ENCODE measurements at places on chromosomes 4 and X.

DNA sequence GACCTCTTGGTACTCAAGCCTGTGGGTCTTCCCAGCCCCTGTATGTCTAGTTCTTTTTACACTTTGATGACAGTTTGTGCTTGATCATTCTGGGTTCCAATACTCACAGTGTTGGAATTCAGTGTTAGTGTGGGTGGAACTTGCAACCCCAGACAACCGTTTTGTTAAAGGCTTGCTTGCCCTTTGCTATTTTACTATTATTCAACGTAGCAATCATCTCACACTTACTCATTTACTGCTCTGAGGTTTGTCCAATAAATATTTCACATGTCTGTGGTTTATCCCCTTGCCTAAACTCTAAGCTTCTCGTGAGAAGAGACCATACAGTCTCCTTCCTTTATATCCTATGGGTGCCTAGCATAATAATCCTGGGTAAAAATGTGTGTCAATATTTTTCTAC lies 15.3 kb downstream of the CCNG2 start:
- peak; percentile 91 for DNase-seq

DNA sequence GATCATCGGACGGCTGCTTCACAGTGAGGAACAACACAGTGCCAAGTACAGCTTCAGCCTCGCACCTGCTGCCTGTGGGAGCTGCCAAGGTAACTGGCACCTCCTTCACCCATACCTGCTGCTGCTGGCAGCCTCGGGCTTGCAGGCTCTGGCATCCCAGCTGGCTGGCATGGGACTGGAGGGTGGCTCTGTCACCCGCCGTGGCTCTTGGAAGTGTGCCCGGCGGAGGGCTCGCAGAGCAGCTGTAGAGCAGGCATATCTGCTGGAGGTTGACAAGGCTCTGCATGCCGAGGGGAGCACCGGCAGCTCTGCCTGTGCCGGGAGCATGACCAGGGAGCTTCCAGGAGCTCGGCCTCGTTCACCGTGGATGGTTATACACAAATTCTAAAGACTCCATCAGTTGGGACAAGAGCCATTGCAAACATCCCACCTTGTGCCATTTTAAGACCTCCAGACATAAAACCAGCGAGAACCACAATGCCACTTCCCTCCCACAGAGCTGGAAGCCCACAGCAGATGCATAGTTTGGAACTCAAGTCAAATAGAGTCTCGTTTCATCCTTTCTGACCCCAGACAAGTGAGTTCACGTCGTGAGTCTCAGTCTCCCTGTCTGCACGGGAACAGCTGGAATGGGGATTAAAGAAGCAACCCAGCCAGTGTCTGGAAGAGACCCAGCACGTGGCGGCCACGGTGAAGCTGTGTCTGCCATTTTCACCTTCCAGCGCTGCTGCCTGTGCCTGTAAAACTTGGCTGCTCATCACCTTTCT lies 84.3 kb upstream of the PSAPL1 start:
- no peak for DNase-seq

DNA sequence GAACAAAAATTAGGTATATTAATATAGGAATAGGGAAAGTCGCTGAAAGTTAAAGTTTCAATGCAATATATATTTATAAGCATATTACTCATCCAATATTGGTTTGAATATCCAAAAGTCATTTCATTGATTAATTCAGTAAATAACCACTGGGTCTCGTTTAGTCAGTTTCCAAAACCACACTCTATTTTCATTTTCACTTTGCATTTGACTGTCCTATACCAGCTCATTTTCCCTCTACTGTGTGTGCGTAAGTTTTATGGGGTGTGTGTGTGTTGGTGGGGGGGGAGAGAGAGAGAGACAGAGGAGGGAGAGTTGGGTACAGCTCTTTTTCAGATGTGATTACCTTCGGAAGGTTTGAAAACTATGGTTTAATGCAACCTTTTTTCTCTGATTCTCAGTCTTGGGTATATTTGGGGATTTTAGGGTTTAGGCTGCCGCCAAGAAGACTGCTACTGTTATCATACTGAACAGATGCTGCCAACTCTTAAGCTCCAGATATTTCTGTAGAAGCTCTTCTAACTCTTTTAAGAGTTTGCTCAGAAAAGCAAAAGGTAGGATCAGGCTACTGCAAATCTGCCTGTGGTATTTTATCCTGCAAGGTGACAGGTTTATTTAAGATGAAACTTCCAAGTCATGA lies 1427.4 kb downstream of the PCDH7 start:
- DNase-seq: no peak

DNA sequence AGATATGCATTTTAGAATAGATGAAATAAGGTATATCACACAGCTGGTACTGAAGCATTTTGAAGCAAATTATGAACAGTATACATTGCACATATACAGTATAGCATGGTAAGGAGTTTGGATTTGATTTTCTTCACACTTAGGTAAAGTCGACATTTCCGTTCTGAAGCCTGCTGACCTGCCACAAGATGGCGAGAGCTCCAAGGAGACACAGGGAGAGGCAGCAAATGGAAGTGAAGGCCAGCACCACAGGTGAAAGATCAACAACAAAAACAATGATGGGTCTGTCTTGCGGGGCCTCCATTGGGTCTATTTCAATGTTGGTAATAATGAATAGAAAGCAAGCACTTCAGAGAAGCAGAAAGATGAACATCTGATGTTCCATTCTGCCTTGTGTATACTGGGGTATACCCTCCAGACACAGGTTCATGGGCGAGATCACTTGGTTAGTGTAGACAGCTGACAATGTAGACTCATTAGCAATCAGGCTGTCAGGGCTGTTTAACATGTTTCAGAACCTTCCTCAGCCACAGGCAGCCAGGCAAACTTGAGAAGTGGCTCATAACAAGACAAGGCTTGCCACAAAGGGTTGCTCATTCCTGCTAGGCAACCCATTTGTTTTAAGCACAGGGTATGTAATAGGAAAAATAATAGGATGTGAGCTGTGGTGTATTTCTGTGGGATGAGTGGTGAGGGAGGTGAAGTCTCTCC lies 21.4 kb upstream of the NOX1 start:
- peak; percentile 3 for DNase-seq

GRCh38 chrX:9464435-9465371 lies at the start of gene TBL1X:
Gene TBL1X (plus strand): TSS chrX:9465058. CDS start chrX:9653587, 188,529 bp downstream.
- DNase-seq: peak; percentile 19

DNA sequence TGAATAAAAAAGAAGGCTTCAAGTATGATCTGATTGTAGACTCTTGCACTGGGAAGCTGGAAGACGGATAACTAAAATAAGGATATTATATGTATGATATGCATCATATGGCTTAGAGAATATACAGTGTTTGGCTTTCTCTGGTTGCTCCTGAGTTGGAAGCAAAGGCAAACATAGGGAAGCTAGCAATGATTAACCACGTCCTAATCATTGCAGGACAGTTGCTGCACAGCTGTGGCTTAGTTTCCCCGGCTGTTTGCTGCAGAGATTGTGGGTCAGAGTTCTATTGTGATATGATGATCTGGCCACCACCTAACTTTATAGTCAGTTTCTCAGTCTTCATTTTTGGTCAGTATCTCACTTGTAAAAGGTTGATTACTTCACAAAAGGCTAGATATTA lies 36.3 kb upstream of the PARM1 start:
- no peak for DNase-seq

- no peak for DNase-seq
Observed at GRCh38 chr4:59518005-59518823, 1681.9 kb upstream of the ADGRL3 start.

DNA sequence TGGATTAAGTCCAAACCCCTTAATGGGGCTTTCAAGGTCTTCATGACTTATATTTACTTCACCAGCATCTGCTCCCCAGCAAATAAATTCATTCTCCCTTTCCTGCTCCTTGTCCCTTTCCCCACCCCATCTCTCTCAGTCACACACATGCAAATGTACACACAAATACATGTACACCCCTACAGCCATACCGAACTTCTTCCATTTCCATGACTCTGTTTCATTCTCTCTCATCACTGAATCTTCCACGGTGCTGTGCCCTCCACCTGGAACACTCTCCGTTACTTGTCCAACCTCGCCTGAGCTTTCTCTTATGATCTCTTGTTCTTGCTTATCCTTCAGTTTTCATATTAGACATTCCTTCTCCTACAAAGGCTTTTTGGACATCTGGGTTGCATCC lies 22.0 kb upstream of the RPA4 start:
- no peak for DNase-seq

DNA sequence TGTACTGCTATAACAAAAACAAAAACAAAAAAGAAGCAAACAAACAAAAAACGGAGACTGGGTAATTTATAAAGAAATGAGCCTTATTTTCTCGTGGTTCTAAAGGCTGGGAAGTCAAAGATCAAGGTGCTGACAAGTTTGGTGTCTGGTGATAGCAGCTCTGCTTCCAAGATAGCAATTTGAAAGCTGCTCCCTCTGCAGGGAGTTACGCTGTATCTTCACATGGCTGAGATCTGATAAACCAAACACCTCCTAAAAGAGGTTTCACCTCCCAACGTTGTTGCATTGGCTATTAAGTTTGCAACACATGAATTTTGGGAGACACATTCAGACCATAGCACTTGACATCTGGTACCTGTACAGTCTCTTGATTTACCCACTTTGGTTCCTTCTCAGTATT lies 854.2 kb downstream of the CENPC start:
- DNase-seq: no peak

DNA sequence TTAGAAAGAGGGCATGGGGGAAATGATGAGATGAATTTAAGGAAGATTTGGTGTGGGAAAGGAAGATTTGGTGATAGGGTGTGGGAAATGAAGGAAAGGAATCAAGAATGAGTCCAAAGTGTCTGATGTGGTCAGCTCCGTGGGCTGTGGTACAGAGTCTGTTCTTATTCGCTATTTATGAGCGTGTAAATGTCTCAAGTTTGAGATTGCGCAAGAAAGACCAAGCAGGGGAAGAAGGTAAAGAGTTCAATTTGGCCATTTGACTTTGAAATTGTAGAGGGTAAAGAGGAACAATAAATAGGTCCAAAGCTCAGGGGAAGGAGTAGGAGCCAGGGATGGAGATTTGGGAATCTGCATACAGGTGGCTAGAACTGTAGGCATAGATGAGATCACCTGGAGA lies 11.3 kb upstream of the SMS start:
- DNase-seq: no peak

GRCh38 chrX:109347632-109348031 lies 134.3 kb downstream of the GUCY2F start:
- DNase-seq: peak; percentile 93

GRCh38 chr4:19999276-19999675 lies 252.4 kb upstream of the SLIT2 start:
- DNase-seq: no peak

- DNase-seq: no peak
Observed at GRCh38 chr4:77473509-77473908, 132.1 kb upstream of the CXCL13 start.

GRCh38 chr4:21893136-21893535 lies 55.4 kb downstream of the KCNIP4 start:
- DNase-seq: peak; percentile 34

- DNase-seq: no peak
Observed at GRCh38 chrX:45164021-45164621, 36.6 kb downstream of the DIPK2B start.

DNA sequence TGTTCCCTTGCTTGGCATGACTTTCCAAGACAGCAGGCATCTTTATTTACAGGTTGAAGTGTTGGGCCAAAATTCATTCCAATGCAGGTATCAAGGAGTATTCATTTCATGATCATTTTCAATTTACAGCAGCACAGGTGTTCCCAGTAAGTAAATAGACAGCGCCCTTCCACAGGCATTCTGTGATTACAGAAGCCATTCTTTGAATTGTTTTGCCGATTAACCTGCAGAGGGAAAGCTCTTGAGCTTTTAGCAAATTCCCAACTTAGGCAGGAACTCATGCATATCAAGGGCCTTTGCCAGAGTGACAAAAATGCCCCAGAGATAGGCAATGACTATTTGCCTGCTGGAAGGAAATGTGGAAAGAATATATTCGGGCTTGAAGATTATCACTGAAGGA lies 6.8 kb downstream of the TXK start:
- no peak for DNase-seq

DNA sequence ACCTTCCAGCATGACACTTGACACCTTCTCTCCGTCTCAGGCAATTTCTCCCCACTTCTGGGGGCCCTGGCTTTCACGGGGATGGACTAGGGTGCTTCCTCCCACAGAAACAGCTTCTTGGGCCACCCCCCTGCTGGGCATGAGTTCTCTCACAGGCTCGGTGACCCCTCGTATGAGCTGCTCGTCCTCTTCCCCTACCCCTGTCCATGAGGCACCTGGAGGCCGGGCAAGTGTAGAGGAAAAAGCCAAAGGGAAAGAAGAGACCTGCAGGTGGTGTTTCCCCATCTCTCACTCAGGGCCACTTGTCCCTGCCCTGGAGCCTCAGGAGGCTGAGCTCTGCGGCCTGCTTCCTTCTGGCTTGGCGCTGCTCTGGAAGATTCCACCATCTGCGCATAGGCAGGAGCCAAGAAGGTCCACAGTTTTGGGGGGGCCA lies 1.9 kb upstream of the RGS12 start:
- DNase-seq: no peak

GRCh38 chr4:70915036-70915815 lies 13.1 kb downstream of the MOB1B start:
- no peak for DNase-seq

GRCh38 chr4:142352712-142353111 lies 493.4 kb downstream of the INPP4B start:
- DNase-seq: no peak

DNA sequence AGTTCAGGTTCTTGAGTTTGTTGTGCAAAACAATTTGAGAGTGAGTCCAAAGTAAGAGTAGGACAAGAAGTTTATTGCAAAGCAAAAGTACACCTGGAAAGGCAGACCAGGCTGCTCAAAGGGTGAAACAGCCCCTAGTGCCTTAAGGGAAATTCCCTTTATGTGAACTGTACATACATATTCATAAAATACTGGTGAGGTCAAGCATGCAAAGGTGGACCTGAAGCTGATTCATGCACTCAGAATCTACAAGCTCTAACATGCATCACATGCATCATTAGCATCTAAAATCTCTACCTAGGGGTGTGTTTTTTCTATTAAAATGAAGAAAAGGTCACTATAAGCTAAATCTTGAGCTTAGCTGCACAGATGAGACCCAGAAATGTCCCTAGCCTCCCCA lies 266.9 kb downstream of the SPATA18 start:
- DNase-seq: no peak

- DNase-seq: no peak
Observed at GRCh38 chr4:183541752-183542040, 36.8 kb downstream of the ING2 start.

DNA sequence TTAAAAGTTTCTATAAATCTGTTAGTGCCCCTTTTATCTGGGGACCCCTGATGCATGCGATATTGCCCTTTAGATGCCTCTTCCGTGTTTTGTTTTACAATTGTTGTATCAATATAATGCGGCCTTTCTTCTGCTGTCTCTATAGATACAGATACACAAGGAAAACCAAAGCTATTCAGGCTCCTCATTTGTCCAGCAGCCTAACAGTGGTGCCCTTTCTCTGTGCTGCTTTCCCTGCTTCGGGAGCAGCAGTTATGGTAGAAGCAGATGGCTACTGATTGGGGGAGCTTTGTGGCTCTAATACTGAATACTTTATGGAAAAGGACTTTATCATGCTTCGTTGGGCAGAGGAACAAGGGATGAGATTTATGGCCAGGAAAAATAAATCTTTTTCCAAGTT lies 10.6 kb upstream of the PRDM8 start:
- DNase-seq: no peak
